ENCODE measurements at places on chromosomes 11 and 22.
A peak's percentile ranks its signal among the peaks of the same experiment; 100 is the strongest.

DNA sequence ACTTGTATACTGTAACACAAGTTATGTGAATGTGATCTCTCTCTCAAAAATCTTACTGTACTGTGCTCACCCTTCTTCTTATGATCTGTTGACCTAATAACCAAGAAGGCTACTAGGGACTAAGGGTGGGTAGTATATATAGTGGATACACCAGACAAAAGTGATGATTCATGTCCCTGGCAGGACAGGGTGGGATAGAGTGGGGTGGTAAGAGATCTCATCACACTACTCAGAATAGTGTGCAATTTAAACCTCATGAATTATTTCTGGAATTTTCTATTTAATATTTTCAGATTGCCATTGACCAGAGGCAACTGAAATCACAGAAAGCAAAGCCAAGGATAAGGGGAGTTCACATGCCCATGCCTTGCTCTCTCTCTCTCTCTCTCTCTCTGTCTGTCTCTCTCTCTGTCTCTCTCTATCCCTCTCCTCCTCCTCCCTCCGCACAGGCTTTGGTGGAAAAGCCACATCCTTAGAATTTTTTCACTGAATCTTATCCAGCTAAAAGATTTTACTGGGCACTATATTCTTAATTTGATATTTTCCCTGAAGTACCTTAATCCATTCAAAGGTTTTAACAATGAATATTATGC, 12.0 kb upstream of the STK33 start:
- DNase-seq, result no peak

DNA sequence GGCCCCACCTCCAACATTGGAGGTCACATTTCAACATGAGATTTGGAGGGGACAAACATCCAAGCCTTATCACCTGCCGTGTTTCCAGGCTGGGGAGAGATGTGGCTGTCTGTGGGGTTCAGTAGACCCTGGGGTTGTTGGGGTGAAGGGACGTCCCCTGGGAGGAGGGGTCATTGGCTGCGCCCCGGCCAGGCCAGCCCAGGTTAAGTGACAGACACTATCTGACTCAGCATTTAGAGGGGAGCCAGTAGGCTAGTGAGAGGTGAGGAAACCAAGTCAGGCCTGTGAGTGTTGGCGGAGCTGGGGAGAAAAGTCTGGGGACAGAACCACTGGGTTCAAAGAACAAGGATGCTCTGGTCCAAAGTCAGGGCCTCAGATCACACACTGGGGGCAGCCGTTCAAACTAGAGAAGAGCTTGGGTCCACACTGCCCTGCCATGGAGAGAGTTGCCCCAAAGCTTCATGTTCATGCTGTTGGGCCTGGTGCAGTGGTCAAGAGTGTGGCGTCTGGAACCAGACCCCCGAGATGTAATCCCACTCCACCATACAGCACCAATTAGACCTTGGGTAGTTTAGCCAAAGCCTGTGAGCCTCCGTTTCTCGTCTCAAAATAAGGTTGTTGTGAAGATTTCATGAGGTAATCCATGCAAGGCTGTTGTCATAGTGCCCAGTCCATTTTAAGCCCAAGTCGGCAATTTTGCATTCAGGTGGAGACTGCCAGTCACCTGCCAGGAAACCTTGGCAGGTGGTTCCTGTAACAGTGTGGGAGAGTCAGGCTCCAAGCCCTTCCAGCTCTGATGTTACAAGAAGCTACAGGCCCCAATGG, 1289.6 kb downstream of the TBC1D22A start:
- no peak for DNase-seq

- DNase-seq, result no peak
These were observed 62.7 kb downstream of the PAK1 start for GRCh38 chr11:77411137-77411707.

- DNase-seq, result no peak
These were observed 27.6 kb downstream of the RIBC2 start for GRCh38 chr22:45441138-45441537.

DNA sequence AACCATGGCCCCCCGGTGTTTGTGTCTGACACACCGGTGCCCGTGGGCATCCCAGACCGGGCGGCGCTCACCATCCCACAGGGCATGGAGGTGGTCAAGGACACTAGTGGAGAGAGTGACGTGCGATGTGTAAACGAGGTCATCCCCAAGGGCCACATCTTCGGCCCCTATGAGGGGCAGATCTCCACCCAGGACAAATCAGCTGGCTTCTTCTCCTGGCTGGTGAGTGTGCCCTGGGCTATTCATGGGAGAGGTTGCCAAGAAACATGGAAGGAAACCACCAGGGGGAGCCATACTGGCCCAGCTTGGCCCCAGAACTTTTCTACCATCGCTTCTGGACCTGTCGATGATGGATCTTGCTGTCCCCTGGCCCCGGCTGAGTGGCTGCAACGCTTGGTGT, 36.5 kb downstream of the PRDM11 start:
- DNase-seq, result no peak

DNA sequence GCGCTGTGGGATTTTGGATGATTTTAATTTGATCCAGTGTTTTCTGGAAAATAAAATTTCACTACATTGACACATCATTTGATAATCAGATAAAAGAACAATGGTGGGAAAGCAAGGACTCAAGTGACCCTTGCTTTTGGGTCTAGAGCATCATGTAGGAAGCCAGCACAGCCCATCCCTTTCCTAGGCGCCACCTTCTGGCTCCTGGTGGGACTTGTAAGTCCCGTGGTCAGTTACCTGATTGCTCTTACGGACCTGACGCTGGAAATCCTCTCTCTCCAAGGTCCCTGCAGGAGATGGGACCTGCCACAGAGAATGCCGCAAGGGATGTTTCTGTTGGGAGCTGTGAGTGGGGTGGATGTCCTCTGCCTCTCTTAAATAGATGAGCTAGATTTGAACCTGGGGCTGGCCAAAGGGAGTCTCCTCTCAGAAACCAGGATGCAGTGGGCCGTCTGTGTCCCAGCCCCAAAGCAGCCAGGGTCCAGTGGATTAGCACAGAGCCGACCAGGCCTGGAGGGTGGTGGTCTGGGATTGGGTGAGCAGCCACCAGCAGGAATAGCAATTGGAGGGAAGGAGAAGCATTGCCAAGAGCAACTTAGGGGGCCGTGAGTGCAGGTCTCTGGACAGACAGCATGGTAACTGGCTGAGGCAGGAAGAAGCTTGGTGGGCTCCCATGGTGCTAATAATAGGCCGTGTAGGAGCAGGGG, 21.7 kb downstream of the TIMP3 start:
- DNase-seq, result no peak

DNA sequence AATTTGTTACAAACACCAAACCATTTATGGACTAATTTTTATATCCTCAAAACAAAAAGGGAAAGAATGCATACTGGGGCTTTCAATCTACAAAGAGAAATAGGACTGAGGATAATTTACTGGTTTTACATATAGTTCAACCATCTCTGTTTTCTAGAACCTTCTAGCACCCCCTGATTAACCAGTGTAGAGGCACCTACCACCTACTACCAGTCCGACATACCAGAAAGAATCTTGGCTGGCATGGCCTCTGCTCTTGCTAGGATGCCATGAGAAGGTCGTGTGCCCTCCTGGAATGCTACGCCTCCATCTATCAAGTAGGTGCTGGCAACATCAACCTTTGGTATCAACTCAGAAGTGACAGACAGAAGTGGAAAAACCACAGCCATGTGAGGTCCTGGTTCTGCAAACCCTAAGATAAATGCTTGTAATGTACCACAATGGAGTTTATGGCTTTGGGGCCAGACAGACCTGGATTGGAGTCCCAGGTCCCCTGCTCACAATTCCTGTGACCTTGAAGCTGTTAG, 28.2 kb downstream of the MYH9 start:
- DNase-seq, result no peak

GRCh38 chr11:67060111-67060522, 3.5 kb downstream of the RHOD start:
- DNase-seq, result no peak

- DNase-seq, result peak; percentile 99
These were observed at the start of the genes LRRC51 and NUMA1 for GRCh38 chr11:72080326-72081183. LRRC51 (plus strand) TSS chr11:72080850; CDS start chr11:72089084, 8,234 bp downstream. NUMA1 (minus strand) TSS chr11:72080542; CDS start chr11:72035943, 44,599 bp downstream.

- DNase-seq, result no peak
These were observed 588 bp downstream of the TSPAN32 start for GRCh38 chr11:2302306-2302895.

GRCh38 chr22:48226026-48227013, 1463.9 kb downstream of the TBC1D22A start:
- no peak for DNase-seq

DNA sequence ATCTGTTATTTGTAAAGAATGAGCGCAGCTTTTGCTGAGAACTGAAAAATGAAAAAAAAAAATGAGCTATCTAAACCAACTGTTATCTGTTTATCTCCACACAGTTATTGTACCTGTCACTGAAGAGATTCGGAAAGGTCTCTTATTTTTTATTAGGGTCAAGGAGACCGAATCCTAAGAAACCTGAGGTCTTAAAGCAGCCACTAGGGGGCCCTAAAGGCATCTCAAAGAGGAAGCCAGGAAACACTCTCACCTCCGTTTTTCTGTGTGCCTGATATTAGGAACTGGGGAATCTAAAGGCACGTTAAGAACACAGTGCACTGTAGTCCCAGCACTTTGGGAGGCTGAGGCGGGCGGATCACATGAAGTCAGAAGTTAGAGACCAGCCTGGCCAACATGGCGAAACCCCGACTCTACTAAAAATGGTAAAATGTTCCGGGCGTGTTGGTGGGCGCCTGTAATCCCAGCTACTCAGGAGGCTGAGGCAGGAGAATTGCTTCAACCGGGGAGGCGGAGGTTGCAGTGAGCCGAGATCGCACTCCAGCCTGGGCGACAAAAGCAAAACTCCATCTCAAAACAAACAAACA, 3.5 kb upstream of the LARGE1 start:
- no peak for DNase-seq

GRCh38 chr11:824292-824880, 3.3 kb upstream of the CRACR2B start:
- DNase-seq, result no peak

GRCh38 chr11:45423036-45423435, 136.9 kb upstream of the SYT13 start:
- no peak for DNase-seq

DNA sequence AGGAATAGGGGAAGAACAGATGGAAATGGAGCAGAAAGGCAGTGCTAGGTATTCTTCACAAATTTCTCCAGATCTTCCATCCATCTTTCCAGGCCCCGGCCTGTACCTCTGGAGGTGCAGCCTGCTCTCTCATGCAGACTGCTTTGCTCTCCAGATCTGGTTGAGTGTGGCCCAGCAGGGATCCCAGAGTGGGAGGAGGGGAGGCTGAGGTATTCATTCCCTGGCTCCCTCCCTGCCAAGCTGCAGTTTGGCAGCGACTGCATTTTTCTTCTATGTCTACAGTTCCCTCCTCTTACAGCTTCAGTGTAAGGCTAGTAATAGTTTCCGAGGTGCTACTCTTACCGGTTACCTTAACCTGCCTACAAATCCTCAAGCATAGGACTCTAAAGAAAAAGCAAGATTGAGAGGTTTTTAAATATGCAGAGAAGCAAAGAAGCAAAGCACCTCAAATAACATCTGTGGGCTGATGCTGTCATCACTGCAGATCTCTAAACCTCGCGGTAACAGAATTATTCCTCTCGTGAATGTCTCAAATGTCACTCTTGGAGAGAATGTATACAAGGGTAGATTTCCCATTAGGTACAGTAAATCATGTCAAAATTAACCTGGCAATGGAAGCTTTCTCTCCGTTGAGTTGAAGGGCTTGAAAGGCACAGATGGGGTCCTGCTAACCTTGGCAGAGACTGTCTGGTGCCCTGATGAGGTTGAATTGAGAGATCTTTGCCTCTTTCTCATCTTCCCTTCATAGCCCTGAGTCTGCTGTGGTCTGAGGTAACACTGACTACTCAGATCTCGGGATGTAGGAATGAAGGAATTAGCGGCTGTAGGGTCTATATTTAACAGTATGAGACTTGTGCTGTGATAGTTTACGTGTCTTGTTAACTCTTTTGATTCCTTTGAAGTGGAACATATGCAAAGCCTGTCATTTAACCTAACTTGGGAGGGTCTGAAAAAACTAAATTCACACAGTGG, 297.9 kb upstream of the C11orf87 start:
- DNase-seq, result no peak

DNA sequence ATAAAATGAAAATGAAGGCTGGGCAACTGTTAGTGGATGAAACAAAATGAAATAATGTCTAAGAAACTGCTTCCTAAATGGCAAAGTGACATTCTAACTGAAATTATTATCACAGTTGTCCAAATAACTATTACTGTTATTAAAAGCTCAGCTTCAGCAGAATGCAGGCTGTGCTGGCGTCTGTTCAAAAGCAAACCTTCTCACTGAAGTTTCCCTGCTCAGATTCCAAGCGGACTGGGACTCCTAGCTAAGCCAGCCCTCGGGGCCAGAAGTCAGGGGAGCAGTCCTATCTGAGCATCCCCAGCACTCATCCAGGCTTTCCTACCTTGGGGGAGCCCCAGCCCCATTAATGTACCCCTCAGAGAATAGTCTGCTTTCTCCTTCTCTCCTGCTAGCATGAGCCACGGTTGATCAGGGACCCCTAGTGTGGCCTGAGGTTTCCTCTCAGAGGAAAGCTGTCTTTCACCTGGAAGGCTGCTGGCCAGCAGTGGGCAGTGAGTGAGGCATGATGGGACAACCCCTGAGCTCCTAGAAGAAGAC, 1167.3 kb downstream of the TBC1D22A start:
- no peak for DNase-seq

DNA sequence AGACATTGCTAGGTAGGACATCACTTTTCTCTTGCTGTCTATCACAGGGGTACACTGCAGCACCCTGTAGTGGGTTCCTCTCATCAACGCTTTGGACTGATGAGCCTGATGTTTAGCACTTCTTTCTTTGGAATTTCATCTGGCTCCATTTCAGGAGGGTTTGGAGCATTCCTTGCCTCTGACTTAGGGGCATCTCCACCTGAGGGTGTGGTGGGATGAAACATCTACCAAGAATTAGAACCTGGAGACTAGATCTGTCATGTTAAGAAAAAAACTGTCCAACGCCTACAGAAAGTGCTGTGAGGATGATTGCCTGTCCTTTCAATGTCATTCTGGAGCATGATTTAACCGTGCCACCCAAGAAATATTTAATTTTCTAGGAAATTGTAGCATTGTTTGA, 648.4 kb downstream of the ETS1 start:
- DNase-seq, result no peak

DNA sequence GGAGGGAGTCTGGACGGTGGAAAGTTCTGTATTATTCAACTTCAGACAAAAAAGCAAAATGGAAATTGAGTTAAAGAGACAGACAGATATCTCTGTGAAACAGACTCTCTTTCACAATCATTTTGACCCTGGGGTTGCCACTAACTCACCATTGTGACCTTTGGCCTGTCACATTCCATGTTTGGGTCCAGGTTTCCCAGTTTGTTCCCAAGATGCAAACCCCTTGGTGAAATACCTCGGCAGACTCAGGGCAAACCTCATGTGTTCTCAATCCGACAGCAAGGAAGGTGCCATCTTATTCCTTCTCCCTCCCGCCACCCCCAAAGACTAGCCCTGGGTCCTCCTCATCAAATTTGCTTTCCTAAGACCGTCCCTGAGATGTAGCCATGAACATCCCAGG, 41.8 kb downstream of the GALNT18 start:
- no peak for DNase-seq

- DNase-seq, result no peak
These were observed 2.5 kb upstream of the SUSD2 start for GRCh38 chr22:24178502-24179440.
